ENCODE measurements at places on chromosomes 6 and 20.

- no peak for DNase-seq
Observed at GRCh38 chr6:100304575-100304974, 160.1 kb downstream of the SIM1 start.

GRCh38 chr6:166838987-166839386 is 117.4 kb downstream of the RNASET2 start:
- no peak for DNase-seq

DNA sequence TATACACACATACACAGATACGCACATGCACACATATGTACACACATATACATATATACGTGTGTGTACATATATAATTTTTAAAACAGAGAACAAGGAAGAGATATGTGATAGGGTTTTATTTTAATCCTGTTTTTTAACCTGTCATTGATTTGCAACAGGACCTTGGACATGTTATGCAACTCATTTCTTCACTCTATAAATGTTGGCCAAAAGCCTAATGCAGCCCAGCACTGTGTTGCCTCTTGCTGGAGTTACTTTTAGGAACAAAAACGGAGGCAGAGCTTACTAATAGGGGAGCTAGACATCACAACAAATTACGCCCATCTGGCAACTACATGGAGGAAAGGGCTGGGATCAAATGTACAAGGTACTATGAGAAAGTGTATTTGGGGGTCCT is 179.9 kb upstream of the TAB2 start:
- DNase-seq, result no peak

DNA sequence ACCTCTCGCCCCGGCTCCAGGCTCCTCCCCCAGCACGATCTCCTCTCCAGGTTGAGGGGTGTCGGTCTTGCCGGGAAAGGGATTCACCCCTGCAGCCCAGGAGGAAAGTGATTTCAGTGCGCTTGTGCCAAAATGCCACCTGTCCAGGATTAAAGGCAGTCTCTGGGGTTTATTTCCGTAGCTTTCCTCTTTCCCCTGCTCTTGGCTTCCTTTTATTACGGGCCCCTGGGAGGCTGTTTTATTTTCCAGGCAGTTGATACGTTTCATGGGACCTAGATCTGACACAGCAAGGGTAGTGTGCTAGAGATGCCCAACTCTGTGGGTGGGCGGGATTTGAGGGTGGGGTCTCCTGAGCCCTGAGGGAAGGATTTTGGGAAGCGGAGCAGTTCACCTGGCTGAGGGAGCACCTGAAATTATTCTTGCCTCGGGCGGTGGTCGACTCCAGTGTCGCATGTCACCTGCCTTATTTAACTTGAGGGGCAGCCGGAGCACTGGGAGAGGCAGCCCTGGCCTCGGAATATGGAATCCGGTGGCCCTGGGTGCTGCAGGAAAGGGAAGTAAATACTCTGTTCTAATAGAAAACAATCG is 9.5 kb upstream of the NKX2-2 start:
- DNase-seq, result no peak

GRCh38 chr20:60695226-60696000 is 556.6 kb upstream of the CDH4 start:
- DNase-seq, result no peak

GRCh38 chr6:107576852-107577251 is 86.9 kb downstream of the SOBP start:
- no peak for DNase-seq

DNA sequence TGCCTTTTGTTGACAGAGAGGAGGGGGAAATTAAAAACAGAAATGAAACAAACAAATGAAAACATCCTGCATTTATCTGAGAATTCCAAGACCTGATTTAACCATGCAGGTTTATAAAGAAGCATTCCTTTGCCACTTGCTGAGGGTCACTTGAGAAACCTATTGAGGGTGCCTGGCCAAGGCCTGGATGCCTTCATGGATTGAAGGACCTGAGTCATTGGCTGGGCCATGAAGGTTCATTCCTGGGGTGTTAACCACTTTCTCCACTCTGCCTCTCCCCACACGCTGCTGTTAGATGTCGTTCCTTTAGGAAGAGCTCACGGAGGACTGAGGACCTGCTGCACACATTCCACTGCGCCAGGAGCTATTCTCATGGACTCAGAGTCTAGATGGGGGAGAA is 49.7 kb downstream of the DAAM2 start:
- DNase-seq, result no peak

- DNase-seq, result no peak
Observed at GRCh38 chr6:17714177-17714576, 7.5 kb upstream of the NUP153 start.

GRCh38 chr6:122718616-122719015 is 60.9 kb upstream of the FABP7 start:
- no peak for DNase-seq

Data from stimulated activated CD4-positive, alpha-beta T cell treated with anti-CD3 and anti-CD28 coated beads, Interleukin-15, amount 100 ng/mL, for 1 hour (primary cell).